ENCODE measurements at places on chromosomes 16 and 17. TPM values are rescaled to one million over a fixed set of nuclear protein-coding genes. Genes with fewer than 3 reads are reported as not detected.

Gene ABCA9
- total RNA-seq, result 13.8 TPM

Gene SSH2
- 31.0 TPM for total RNA-seq

Gene PMFBP1
- 33.5 TPM for total RNA-seq

Gene OSGIN1
- total RNA-seq, result 12.3 TPM

Gene ACSM2A
- not detected for total RNA-seq

Gene CD7
- 0.55 TPM for total RNA-seq

Gene SLC6A2
- total RNA-seq, result 5.7 TPM

Gene CDK12
- total RNA-seq, result 103 TPM

Gene DCAKD
- total RNA-seq, result 72.5 TPM

Gene KRT31
- total RNA-seq, result not detected

Gene SPDYE4
- total RNA-seq, result 19.6 TPM

Gene EIF5A
- total RNA-seq, result 193 TPM

Gene LITAFD
- total RNA-seq, result 2.2 TPM

Gene TM4SF5
- 1.5 TPM for total RNA-seq

Gene TPPP3
- total RNA-seq, result 17.5 TPM

Gene RAB11FIP4
- 44.3 TPM for total RNA-seq

Gene ABCC12
- 14.2 TPM for total RNA-seq

Gene PRSS8
- 0.74 TPM for total RNA-seq

Gene MYH11
- total RNA-seq, result 271 TPM

Gene NPIPA2
- 7.0 TPM for total RNA-seq

Gene PRSS22
- total RNA-seq, result not detected

Gene MYH8
- 1.2 TPM for total RNA-seq

Gene G6PC1
- total RNA-seq, result 0.06 TPM

Gene CCL8
- total RNA-seq, result 0.56 TPM

Gene PMP22
- 31.1 TPM for total RNA-seq

Gene HBA2
- 27.4 TPM for total RNA-seq

Gene TBC1D3G
- total RNA-seq, result 14.6 TPM

Gene PIGL
- 93.9 TPM for total RNA-seq

Gene FOXJ1
- 29.4 TPM for total RNA-seq

Gene DPEP1
- 256 TPM for total RNA-seq

Gene CDRT15
- total RNA-seq, result 8.1 TPM

Gene LAT
- 9.0 TPM for total RNA-seq

Gene RGS11
- 2.9 TPM for total RNA-seq

Gene UMOD
- total RNA-seq, result 0.43 TPM

Gene SKAP1
- 16.9 TPM for total RNA-seq

Gene SMCR8
- total RNA-seq, result 25.0 TPM

Gene TPSB2
- total RNA-seq, result 49.5 TPM

Gene CA7
- total RNA-seq, result 1.4 TPM

Gene EIF3CL
- 324 TPM for total RNA-seq

Gene DHRS7B
- total RNA-seq, result 53.6 TPM

Data from testis (tissue), 5 donors.